Activated T-helper 1 cell treated with anti-CD3 and anti-CD28 coated beads, Interleukin-2, amount 50 U/mL, for 16 hours (primary cell): ENCODE measurements at places on chromosomes 16 and 17.

DNA sequence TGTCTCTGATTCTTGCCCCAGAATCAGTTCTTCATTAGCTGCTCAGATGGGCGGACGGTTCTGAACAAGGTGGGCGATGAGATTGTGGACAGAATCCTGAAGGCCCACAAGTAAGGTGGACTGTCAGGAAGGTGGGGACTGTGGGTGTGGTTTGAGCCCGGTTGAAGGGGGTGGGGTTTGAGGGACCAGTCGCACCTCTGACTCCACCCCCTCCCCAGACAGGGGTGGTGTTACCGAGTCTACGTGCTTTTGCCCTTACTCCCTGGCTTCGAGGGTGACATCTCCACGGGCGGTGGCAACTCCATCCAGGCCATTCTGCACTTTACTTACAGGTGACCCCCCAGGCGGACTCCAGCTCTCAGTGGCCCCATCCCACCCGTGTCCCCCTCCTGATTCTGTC is 11.3 kb downstream of the PLD2 start:
- no peak for DNase-seq

DNA sequence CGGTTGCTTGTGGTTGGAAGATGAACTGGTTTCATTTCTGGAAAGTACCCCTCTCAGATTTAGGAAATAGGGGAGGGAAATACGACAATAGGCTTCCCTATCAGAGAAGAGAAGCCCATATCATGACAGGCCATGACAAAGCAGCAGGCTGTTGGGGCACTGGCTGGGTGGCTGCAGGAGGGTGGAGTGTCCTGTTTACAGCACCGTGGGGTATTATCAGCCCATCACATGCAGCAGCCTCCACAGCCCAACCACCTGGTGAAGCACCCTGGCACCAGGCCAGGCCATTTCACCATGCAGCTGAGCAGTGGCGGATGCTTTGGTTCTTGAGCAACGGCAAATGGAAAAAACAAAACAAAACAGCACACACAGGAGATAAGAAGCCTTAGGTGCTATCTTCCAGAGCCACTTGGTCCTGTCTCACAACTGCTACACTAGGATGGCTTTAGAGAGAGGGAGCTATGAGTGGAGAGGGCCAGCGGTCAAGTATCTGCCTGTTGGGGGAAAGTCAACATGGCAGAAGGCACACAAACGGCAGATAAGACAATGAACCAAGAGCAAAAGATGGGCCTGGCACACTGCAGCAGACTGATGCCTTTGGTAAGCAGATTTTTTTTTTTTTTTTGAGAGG is 24.2 kb downstream of the FAM117A start:
- DNase-seq, result peak; percentile 95

DNA sequence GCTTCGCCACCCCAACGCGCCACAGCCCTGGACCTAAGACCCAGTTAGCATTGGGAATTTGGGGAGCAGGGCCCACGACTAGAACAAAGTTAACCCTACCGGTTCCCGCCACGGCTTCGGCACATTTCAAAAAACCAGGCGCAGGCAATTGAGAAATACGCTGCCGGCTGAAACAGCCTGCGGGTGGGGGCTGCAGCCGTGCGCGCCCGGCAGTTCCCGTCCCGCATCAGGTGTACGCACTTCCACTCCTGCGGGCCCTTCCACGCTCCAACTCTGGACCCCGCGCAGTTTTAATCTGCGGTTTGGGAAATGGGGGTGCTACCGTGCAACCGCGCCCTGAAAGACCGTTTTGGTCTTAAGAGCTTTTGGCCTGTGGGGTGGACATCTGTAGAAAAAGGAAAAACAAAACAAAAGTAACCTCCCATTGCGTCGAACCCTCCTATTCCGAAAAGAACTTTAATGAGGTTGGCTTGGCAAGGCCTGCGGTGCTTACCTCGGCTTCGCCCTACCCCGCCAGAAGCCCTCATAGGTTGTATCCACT is 7.1 kb downstream of the IRX5 start:
- no peak for DNase-seq

- DNase-seq, result no peak
Measured at GRCh38 chr17:28370744-28371103, 617 bp upstream of the VTN start.

DNA sequence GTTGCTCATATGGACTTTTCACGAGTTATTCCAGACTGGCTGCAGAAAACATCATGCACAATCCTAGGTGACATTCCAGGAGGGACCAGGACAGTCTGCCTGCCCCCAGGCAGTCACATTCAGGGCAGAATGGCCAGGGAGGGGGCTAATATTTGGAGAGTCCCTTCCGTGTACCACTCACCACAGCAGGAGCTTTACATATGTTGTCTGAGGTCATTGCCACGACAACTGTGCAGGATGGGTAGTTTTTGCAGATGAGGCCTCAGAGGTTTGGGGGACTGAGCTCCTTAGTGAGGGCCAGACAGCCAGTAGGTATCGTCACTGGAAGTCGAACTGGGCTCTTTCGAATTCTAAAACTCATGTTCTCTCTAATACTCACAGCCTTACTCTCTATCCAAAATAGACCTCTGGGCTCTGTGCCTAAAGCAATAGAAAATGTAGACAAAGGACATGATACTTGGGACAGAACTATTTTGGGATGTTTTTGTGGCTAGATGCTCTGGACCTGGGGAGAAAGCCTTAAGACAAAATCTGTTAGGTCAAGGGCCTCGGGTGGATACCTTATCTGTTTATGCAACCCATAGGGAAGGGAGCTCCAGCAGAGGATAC is 338.5 kb downstream of the MAF start:
- DNase-seq, result no peak

- no peak for DNase-seq
Measured at GRCh38 chr17:83012200-83012785, 67.1 kb upstream of the METRNL start.

DNA sequence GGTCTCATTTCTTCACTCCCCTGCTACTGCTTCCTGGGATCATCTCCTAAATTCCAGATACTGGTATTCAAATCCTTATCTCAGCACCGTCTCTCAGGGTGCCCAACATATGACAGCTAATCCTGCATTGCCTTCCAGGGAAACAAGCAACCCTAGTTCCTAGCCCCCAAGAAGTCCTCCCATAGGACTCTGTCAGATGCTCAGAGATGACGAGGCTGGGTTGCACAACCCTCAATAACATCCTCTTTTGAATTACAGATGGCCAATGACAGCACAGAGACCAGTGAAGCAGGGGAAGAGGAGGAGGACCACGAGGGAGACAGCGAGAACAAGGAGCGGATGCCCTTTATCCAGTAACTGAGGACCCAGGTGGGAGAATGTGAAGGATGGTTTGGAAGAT is 45.0 kb upstream of the CLEC3A start:
- DNase-seq, result no peak

GRCh38 chr17:28953444-28954118 is 2.3 kb upstream of the PHF12 start:
- peak; percentile 15 for DNase-seq

GRCh38 chr17:16363749-16364536 is 10.7 kb upstream of the CENPV start:
- DNase-seq, result peak; percentile 52

- DNase-seq, result no peak
Measured at GRCh38 chr17:82155606-82156005, 57.0 kb downstream of the CCDC57 start.

GRCh38 chr17:42683407-42684034 is 1.2 kb downstream of the CNTNAP1 start:
- DNase-seq, result no peak

- peak; percentile 30 for DNase-seq
Measured at GRCh38 chr16:79267781-79268180, 332.8 kb downstream of the MAF start.

GRCh38 chr17:73847952-73848351 is 203.7 kb upstream of the SDK2 start:
- DNase-seq, result no peak

- DNase-seq, result no peak
Measured at GRCh38 chr17:61294777-61295176, 104.9 kb upstream of the TBX2 start.

GRCh38 chr17:80072410-80072809 is 29.0 kb upstream of the GAA start:
- no peak for DNase-seq

DNA sequence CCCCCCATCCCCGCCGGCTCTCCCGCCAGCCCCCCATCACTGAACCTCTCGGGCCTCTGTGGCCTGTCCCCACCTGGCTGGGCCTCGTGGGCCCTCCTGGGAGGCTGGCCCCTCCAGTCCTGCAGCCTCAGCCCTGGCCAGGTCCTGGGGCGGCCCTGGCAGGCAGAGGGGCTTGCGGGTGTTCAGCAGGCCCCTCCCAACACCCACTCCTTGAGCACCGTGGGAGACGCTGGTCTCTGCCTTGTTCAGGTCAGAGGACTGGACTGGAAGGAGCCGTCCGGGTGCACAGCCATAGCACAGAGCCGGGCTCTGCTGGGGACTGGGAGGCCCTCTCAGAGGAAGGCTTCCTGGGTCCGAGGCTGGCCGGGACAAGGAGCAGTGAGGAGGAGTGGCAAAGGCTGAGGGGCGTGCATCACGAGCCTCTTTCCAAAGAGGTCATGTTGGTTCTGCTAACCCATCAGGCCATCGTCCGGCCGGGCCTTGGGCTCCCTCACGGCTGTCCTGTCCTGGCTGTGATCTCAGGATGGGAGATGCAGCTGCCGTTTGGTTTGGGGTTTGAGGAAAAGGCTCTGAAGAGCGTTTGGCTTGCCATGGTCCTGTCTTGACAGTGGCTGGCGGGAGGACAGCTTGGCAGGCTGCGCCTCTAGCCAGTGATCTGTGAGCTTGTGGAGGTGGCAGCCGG is 6.3 kb upstream of the PABPN1L start:
- DNase-seq, result no peak

DNA sequence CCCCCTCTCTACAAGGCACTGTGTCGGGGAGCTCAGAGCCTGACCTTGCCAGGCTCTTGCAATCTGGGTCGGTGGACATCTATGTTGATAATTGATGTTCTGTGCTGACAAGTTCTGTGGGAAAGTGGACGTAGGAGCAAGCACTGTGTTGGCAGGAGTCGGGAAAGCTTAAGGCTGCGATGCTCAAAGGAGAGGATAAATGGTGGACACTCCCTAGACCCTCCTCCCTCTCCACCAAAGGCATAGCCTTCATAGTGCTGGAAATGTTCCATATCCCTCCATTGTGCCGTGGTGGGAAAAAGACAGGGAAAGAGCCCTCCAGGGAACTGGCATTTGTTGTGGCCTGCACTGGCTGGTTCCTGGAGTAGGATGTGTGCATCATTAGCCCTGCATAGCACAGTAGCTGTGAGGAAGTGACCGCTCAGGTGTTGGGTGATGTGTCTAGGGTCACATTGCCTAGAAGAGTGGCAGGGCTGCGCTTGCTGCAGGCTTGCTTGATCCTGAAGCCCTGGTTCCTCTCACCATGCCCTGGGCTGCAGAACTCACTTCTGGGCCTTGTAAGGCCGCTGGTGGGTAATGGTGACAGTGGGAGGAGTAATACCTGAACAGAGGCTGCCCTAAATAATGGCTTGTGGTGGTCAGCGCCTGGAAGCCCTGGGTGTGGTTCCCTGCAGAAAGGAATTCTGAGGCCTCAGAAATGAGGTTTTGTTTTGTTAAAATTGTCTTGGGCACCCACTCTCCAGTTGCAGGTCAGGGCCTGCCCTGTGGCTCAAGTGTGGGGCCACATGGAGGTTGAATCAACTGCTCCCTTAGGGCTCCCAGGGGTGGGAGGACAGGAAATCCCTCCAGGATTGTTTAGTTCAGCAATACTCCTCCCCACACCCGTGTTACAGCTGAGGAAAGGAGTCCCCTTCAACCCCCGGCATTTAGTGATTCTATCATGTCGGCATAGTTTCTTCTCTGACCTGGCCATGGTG is 62.6 kb downstream of the KSR1 start:
- no peak for DNase-seq

GRCh38 chr17:52079496-52079895 is 79.0 kb downstream of the CA10 start:
- no peak for DNase-seq
